Activated CD8-positive, alpha-beta memory T cell treated with anti-CD3 and anti-CD28 coated beads for 1 hour (primary cell): ENCODE measurements at places on chromosomes 3 and 15.

DNA sequence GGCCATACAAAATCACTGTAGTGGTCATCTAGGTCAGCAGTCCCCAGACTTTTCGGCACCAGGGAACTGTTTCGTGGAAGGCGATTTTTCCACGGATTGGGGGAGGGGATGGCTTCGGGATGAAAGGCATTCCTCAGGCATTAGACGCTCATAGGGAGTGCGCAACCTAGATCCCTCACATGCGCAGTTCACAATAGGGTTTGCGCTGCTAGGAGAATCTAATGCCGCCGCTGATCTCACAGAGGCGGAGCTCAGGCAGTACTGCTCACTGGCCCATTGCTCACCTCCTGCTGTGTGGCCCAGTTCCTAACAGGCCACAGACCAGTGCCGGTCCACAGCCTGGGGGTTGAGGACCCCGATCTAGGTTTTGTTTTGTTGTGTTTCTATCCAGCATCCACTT is 200.1 kb downstream of the SLC9A9 start:
- no peak for DNase-seq

- DNase-seq: no peak
Observed at GRCh38 chr15:74788683-74789151, 6.8 kb downstream of the CSK start.

DNA sequence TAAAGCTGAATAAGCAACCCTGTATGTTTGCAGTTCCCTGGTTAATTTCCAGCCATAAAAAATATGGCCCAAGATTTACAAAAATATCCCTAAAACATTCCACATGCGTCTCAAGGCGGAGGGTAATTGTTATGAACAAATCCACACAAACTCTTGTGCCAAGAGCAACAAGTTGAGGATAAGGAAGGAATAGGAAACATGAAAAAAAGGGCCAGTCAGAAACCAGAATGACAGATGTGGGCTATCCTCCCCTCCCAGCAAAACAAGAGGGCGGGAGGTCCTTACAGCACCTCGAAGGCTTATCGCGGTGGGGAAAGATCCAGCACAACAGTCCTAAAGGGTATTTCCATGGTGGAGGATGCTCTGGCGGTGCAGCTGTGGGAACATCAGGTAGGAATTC is 155.6 kb upstream of the HES1 start:
- no peak for DNase-seq

DNA sequence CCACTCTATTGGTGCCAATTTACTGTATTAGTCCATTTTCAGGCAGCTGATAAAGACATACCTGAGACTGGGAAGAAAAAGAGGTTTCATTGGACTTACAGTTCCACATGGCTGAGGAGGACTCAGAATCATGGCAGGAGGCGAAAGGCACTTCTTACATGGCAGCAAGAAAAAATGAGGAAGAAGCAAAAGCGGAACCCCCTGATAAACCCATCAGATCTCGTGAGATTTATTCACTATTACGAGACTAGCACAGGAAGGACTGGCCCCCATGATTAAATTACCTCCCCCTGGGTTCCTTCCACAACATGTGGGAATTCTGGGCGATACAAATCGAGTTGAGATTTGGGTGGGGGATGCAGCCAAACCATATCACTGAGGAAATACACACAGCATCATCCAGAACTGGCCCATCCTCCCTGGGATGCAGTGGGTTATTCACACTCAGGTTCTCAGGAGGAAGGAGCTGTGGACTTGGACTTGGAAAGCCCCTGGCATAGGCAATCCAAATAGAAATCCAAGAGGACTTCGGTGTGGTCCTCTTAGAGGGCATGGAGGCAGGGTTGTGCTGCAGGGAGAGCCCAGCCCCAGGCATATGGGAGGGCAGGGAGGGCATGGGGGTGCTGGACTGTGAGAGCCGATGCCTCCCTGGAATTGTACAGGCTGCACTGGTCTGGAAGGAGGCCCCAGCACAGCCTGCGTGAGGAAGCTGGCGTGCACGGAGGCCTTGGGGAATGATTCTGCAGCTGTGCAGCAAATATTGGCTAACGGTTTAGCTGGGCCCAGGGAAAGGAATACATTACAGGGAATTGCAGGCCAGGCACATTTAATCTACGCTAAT is 62.9 kb downstream of the EFCAB12 start:
- DNase-seq: no peak

DNA sequence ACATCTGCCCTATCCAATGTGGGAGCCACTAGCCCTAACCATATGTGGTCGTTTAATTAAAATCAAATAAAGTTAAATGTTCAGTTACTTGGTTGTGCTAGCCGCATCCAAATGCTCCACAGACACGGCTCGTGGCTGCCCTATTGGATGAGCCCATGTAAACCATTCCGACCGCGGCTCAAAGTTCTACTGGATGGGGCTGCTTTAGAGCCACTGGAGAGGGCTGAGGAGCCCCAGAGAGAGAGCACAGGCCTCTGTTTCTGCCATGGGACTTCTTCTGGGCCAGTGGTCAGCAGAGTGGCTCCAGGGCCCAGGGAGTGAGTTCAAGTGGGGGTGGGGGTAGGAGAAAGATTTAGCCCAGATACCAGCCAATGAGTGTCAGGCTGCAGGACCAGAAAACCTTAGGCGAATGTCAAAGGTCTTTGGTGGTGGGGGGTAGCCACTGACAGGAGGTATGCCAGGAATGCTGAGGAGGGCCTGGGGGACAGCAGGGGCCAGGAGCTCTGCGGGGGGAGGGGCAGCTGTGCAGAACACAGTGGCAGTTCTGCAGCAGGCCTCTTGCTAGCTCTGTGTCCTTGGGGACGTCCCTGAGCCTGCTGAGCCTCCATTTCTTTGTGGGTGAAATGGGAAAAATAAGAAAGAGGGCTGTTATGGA is 30.1 kb downstream of the SPSB4 start:
- no peak for DNase-seq

- no peak for DNase-seq
Observed at GRCh38 chr3:39819899-39820298, 10.5 kb downstream of the MYRIP start.
